Stimulated activated CD4-positive, alpha-beta T cell treated with anti-CD3 and anti-CD28 coated beads, Interleukin-2, amount 100 ng/mL, for 24 hours (primary cell): ENCODE measurements at places on chromosomes 2 and 18.

DNA sequence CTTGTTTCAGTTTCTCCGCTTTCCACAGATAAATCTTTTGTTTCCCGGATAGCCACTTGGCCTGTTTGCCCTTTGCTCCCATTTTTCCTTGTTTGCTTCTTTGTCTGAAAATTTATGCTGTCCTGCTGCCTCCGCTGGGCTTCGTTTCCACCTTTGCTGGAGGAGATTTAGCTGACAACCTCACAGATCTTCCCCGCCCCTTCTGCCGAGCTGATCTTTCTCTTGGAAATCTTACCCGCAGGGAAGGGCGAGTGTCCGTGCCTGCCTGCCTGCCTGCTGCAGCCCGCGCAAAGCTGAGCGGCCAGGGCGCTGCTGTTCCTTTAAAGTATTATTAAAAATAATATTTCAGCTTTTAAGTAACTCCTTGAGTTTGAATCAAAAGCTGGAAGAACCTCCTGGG is 1.4 kb upstream of the XRCC5 start:
- no peak for DNase-seq

- no peak for DNase-seq
Observed at GRCh38 chr2:38940746-38941145, 51.1 kb downstream of the ARHGEF33 start.

DNA sequence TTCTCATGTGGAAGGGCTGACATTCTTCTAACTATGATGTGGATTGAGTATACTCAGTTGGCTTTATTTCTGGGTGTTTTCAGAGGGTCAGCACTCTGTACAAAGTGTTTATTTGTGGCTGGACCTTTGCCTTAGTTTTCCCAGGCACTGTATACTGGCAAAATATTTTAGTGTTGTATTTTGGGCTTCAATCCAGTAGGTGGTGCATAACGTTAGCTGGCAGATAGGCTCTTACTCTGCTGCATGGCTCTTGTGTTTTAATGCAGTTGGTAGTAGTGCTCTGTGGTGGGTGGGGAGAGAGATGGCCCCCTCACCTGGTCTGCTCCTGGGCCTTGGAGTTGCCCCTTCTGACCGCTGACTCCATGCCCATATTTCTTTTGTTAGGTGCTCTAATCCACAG is 75.6 kb upstream of the REG3A start:
- DNase-seq, result no peak

- DNase-seq, result no peak
Observed at GRCh38 chr18:42426496-42427015, 471.5 kb downstream of the PIK3C3 start.

DNA sequence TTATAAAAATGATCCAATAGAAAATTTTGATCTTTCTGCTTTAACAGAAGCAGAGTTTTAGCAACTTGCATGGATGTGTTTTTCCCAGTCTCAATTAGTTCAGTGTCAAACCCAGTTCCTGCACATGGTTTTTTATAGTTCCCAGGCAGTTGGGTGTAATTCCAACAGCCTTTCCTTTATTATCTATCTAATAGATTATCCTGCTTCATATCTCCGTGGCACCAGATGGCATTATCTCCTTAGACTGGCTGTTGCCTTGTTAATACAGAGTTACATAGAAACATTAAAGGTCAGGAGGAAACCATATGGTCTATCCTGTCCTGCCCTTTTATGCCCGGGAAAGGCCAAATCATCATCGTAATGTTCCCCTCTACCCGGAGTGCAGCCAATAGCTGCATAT is 400.9 kb upstream of the SMIM21 start:
- no peak for DNase-seq
